ENCODE measurements at places on chromosomes 1 and 21.

DNA sequence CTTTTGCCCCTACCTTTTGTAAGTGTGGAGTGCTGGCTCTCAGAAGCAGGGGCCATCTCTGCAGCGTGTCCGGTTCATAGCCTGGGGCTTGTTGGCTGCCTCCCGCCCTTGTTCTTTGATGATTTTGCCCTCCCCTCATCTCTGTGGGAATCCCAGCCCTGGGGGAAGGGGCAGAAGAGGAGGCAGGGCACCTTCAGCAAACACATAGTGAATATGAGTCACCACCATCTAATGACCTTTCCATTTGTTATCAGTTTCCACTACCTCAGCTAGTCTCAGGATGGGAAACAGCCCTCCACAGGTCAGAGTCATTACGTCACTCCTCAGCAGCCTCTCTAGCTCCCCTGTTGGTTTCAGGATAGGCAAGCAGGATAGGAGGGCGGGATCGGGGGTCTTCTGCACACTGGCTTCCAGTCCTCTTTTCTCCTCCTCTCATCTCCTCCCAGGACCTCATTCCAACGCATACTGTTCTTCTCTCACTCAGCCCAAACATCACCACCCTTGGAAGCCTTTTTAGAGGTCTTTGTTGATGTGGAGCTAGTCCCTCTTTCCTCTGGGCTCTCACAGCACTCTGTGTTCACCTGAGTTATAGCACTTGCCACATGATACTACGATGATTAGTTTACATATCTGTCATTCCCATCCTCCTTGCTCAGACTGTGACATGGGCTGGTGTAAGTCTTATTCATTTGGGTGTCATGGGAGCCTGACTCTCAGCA is 15.8 kb downstream of the GADD45A start:
- no peak for DNase-seq

- no peak for DNase-seq
Observed at GRCh38 chr1:21914450-21914849, 22.7 kb downstream of the HSPG2 start.

- no peak for DNase-seq
Observed at GRCh38 chr1:18512883-18513282, 32.2 kb downstream of the KLHDC7A start.

DNA sequence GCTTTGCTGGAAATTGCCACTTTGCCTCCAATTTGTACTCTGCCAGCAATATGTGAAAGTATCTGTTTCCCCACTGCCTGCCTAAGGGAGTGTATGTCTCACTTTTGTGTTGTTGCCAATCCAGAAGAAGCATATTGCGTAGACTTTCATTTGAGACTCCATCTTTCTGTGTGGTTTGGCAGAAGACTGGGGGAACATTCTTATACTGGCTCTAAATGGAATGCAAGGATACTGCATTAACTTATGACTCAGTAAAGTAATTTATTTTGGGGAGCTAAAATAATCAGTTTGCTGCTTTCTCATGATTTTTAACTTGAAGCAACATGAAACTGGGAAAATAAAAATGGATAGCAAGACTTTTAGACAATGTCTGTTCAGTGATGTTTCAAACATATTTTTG is 107.7 kb upstream of the TMPRSS2 start:
- DNase-seq: no peak

DNA sequence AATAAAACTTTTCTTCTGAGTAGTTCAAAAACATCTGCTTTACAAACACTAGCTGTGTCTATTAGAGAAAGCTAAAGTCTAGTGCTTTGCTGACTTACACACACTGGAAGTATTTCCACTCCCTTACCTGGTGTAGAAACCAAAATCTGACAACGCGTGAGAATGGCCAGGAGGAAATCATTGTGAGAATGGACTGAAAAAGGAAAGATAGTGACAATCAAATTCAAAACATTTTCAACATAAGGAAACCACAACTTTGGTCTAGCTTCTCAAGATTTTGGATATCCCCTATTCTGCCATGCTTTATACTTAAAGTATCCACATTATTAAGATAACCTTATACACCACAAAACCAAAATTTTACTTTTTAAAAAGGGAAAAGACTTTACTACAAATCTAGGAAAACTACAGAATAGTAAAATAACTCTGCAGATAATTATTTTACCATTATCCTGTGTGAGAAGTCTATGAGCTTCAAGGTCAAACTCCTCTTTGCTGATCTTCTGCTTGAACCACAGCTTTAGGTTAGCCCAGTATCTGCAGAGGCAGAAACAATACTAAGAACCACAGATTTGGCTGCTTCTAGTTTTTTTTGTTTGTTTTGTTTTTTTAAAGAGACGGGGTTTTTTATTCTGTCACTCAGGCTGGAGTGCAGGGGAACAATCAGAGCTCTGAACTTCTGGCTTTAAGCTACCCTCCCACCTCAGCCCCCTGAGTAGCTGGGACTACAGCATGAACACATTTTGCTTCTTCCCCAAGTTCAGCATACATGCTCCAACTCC is 6.6 kb downstream of the TADA1 start:
- no peak for DNase-seq

DNA sequence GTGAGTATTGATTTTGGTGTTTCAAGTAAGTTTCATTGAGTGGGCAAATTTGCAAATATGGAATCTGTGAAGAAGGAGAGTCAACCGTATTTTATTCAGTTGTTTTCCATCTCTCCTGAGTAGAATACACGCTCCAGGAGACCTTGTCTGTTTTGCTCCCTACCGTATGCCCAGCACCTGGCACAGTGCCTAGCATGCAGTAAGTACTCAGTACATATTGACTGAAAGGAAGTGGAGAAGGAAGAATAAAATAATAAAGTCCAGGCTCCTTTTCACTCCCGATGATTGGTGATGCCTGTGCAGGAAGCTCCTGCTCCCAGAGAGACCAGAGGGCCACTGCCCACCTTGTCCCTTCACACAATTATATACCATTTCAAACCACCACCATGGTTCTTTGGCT is 59.4 kb upstream of the NEK2 start:
- DNase-seq: no peak

GRCh38 chr1:12495725-12496124 is 122.3 kb downstream of the DHRS3 start:
- DNase-seq: no peak

DNA sequence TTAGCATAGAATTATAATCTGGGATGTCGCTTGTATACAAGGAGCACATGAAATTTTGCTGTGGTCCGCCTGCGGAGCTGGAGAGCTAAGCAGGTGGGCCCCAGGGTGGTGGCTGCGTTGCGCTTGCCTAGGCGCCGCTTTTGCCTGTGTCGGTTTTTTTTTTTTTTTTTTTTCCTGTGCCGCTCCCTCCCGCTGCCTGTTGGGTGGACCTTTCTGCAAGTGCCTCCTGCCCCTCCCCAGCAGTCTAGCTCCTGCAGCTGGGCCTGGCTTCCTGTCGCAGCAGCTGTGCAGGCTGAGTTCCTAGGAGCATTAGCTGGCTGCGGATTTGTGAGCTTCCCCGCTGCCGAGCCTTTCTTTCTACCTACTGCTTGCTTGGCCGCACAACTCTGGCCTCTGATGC is 20.6 kb downstream of the PYHIN1 start:
- DNase-seq: no peak

GRCh38 chr1:164452549-164452948 is 106.4 kb upstream of the PBX1 start:
- no peak for DNase-seq

GRCh38 chr1:44831516-44831915 is 11.5 kb downstream of the PTCH2 start:
- DNase-seq: no peak

- no peak for DNase-seq
Observed at GRCh38 chr21:41662761-41663160, 104.1 kb downstream of the RIPK4 start.
